ENCODE measurements at places on chromosomes 3 and 15.

DNA sequence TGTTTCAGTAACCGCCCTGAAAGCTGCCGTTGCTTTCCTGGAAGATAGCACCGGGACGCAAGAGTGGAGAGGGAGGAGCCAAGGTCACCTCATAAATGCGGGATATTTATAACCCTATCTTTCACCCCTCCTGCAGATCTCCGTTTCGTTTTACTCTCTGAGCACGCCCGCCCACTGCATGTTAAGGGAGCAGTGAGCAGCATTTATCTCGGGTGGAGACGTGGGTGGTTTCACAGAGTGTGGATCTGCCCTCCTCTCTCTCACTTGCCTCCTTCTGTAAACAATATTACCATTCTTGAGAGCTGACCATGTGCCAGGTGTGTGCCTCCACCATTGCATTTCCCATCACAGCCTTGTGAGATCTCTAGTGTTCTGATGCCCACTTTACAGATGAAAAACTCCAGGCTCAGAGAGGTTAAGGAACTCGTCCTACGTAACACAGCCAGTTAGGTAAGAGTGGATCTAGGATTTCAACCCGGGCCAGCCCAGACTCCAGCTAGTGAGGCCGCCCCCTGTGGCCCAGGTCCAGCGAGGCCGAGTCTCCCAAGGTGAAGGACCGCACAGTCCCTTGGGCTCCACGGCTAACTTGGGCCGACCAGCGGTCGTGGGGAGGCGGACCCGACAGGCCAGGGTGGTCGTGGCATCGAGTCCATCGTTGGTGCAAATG lies 16.9 kb upstream of the SEMA4B start:
- DNase-seq = no peak

- no peak for DNase-seq
Measured at GRCh38 chr3:179769411-179770247, 116.8 kb downstream of the USP13 start.

DNA sequence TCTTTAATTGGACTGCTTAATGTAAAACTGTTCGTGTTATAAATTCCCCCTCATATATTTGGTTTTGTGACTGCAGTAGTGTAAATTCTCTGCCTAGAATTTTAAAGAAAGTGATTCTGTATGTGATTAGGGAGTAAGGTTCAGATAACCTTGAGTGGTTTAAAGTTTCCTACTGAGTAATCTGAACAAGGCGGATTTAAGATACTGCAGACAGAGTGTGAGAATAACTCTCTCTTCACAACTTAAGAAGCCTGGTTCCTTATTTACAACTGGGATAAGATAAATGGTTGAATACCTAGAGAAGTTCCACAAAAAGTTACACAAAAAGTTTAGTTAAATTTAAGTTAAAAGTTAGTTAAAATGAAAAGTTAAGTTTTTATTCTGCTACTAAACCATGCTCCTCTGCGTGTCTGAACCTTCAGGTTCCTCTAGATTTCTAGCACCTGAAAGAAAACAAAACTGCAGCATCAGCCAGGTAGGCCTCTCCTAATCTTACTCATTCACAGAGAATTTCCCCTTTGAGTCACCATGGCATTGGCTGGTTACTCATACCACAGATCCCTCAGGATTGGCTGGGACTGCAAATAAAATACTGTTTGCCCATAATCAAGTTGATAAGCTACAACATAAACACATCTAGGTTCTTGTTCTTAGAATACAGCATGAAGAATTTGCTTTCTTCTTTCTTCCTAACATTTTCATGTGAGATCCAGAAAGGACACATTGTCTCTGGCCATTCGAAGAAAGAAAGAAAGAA lies at the start of gene ARL14:
TSS of gene ARL14 (plus strand) at position 614 of the 757 bp plus-strand sequence. CDS start 187 bp downstream, outside the sequence.
- no peak for DNase-seq

- DNase-seq = no peak
Measured at GRCh38 chr3:76410762-76411281, 625.5 kb upstream of the ZNF717 start.

DNA sequence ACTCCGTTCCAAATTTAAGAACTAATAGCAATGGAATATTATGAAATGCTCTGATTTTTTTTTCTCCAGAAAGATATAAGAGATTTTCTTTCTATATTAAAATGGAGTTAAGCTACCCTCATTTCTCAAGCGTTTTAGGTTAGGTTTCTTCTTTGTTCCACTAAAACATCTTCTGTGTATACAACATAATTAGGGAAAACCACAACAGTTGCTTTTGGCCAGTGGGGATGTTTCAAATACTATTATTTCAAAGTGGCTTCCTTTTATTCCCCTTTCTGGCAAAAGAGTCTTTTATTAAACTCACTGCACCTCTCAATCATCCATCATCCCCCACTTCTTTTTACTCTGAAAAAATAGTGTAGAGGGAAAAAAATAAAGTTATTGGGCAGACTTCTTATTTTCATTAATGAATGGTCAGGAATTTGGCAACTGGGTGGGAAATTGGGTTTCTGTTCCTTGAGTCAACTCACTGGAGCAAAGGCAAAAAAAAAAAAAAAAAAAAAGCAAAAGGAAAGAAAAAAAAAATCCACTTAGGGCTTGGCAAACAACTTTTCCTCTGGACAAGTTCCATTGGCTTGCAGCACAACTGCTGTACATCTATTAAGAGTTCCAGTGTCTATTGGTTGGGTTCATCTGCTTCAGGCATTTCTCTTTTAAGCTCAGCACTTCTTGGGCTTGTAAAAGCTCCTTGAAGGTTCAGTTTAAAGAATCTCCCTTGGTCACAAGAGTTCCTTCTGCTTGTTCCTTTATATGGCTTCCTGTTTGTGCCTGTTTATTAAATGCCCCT lies 963.4 kb downstream of the ROBO1 start:
- DNase-seq = no peak

DNA sequence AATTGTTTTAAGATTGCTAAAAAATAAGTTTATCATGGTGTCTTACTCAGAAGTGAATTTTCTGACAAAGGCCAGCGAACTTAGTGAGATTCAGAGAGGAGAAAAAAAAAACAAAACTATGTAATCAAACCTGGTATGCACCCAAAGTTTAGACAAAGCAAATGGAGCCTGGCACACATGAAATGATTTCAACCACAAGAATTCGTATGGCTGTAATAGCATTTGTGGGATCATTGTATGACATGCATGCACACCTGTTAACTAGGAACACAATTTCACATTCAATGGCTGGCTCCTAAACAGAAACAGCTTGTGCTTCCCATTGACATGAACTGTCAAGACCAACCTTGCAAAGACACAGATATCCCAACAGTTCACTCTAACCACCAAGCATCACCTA lies 94.6 kb downstream of the ZIC4 start:
- DNase-seq = no peak
